ENCODE measurements at places on chromosomes 2 and 18. TPM values are rescaled to one million over a fixed set of nuclear protein-coding genes. Genes with fewer than 3 reads are reported as not detected.

IGFBP5 gene
- total RNA-seq = 474 TPM

PID1 gene
- total RNA-seq = 21.1 TPM

RPS27A gene
- 1,035 TPM for total RNA-seq

GALNT13 gene
- total RNA-seq = 0.17 TPM

SFTPB gene
- total RNA-seq = not detected

Data from smooth muscle cell of trachea (primary cell).